ENCODE measurements at places on chromosomes 4 and X.

- DNase-seq, result no peak
These were observed 2.3 kb upstream of the MSX1 start for GRCh38 chr4:4857001-4857808.

GRCh38 chr4:8471211-8471875, 30.8 kb downstream of the TRMT44 start:
- DNase-seq, result no peak

GRCh38 chrX:70029863-70030262, 19.9 kb downstream of the AWAT2 start:
- DNase-seq, result no peak

DNA sequence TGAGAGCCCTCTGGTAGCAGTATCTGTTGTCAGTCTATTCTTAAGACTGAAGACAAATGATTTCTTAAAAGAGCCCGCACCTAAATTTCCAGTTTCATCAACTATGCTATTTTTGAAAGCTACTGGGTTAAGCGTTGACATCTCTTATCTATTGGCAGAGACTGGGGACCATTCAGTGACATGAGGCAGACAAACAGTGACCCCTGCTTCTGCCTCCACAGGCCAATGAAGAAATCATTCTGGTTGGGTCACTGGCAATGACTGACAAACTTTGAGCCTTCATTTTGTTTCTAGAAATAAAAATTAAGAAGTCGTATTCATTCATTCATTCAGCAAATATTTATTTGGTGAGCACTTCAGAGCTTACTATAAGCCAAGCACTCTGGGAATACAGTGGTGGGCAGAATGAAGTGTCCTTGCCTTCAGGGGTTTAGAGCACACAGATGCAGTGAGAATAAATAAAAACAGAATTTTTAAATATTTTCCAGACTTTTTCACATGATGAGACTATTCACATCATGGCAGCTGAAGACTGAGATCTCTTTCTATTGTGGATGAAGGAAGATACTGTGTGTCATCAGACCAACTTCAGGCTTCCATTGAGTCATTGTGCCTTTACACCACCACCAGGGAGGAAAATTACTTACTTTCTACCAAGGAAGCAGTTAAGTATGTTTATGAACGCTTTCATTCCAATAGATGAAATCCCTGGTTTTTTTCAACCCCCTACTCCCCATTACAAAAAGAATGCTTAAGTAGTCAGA, 36.0 kb downstream of the SORBS2 start:
- DNase-seq, result no peak

DNA sequence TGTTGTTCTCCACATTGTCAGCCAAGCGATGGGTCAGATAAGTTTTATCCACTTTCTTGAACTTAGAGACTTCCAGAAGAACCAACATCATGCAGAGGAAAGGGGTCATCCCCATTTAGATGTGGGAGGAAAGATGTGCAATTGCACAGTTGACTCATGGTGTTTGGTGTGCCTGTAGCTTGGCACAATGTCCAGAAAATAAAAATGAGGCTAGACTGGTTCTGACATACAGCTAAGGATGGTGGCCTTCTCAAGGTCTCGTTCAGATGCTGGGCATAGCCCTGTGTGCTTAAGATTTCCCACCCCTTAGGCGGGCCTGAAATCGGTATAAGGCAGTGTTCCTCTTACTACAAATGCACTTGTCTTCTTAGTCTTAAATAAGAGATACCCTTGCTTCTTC, 101.1 kb downstream of the PCDH7 start:
- no peak for DNase-seq

DNA sequence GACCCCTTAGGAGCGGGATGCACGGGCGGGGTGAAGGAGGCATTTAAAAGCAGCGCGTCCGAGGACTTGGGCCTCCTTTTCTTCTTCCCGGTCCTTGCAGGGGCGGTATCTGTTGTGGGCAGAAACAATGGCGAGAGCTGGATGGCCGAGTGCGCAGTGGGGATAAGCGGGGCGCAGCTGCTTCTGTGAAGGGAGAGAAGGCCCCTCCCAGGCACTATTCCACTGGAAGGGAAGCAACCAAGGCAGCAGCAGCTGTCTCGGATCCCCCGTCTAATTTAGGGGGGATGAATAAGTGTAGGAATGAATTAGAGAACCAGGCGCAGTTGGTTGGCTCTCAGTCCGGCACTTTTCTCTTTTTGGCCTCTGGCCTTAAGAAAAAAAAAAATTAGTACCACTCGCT, 995 bp downstream of the SMARCA5 start:
- no peak for DNase-seq

GRCh38 chr4:19030048-19030447, 1008.5 kb upstream of the LCORL start:
- no peak for DNase-seq

DNA sequence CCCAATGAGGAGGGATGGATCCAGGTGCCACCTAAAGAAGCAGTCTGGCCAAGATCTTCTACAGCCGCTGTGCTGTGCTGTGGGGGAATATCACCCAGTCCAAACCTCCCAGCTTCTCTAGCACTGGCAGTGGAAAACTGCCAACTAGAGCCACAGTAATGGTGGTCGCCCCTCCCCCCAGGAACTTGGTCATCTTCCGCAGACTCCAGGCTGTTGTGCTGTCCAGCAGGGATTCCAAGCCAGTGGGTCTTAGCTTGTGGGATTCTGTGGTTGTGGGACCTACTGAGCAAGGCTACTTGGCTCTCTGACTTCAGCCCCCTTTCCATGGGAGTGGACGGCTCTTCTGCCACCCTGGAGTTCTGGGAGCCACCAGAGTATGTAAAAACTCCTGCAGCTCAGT, 18.2 kb downstream of the GPRASP1 start:
- DNase-seq, result no peak

- DNase-seq, result no peak
These were observed 52.2 kb downstream of the ANK2 start for GRCh38 chr4:113101669-113102068.

DNA sequence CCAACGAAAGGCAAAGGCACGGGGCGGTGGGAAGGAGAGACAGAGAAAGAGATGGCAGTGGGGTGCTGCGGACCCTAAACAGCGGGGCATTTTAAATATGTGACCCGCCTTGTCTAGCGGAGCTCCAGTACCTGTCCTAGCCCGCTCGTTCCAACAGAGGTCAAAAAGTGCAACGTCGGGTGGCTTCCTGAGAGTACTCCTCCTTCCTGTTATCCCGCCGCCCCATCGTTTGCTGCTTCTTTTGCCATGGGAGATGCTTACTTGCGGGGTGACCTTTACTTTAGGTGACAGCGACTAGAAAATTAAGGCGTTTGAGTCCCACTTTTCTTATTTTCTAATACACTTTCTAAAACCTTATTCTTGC, 735 bp downstream of the NRK start:
- DNase-seq, result no peak

DNA sequence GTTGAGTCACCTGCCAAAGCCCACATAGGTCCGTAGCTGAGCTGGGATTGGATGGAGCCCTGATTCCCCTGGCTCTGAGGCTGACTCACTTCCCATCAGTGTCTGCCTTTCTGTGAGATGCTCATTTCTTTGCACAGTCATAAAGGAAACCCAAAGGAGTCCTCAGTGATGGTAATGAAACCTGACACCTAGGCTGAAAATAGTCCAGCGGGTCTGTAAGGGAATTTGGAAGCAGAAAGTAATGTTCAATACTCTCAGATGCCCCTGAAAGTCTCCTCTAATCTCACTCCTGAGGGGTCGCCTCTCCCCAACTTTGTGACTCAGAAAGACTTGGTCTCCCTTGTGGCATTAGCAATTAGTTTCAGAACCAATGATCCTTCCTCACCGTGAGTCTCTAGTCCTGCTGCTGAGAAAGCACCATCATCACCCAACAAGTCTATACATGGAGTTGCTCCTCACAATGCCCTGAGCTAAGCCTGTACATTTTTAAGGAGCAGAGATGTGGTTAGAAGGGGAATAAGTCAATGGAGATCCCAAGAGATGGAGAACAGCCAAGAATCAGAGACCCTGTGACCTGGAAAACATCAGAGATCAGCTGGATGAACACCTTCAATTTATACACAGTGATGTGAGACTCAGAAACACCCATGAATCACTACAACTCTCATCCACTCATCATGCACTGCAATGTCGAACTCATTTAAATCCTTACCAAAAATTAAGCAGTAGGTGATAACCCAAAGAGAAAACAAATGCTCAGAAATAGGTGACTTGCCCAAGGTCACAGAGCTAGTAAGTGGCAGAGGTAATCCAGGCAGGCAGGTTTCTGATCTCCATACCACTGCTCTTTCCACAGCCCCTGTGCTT, 219.0 kb upstream of the CPEB2 start:
- no peak for DNase-seq

- no peak for DNase-seq
These were observed 30.2 kb downstream of the ASB5 start for GRCh38 chr4:176238826-176239225.

GRCh38 chrX:151713849-151714248, 2.0 kb upstream of the FATE1 start:
- no peak for DNase-seq

- no peak for DNase-seq
These were observed 86.1 kb downstream of the USP46 start for GRCh38 chr4:52572936-52573485.

DNA sequence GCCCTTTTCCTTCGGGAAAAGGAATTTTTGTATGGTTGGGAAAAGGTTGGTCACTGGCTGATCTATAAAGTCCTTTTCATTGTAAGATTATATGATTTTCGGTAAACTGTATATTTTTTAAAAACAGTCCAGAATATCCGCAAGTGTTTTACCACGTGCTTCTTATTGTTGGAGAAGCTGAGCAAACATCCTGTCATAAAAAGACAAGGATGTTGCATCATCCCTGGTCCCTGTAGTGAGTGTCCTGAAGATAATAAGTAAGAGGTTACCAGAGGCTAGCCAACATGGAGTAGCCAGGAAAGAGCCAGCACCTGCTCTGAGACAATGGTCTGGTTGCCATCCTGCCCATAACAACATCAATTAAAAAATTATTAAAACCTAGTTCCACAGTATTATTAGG, 5.1 kb downstream of the CXCL9 start:
- DNase-seq, result no peak

DNA sequence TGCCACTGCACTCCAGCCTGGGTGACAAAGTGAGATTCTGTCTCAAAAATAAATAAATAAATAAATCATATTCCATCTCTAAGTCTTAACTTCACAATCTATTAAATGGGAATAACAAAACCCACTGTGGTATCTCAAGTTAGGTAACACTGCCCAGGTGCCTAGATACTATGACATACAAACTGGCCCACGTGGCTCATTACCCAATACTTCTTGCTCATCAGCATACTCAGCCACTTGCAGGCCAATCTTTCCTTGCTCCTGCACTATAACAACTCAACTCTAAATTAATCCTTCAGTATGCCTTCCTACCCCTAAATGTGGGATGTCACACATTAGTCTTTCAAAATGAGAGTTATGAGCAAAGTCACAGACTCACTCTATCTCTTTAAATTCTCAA, 230.1 kb downstream of the OPHN1 start:
- DNase-seq, result no peak

- no peak for DNase-seq
These were observed 222.4 kb downstream of the CRLF2 start for GRCh38 chrX:989959-990510.

DNA sequence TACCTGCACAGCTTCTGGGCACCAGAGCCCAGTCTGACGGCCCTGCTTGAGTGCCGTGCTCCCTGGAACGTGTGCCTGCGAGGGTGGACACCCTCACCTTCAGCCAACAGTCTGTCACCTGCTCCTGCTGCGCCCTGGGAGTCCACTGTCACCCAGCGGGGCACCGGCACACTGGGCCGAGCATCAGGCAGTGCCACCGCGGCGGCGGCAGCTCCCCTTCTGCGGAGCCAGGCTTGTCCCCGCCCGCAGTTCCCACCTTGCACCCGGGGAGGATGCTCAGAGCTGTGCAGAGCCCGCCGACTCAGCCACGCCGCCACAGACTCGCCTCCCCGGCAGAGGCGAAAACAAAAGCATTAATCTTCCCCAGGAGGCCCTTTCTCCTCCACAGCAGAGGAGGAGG, 86.8 kb downstream of the ABLIM2 start:
- DNase-seq, result no peak

GRCh38 chr4:18401868-18402267, 380.3 kb upstream of the LCORL start:
- no peak for DNase-seq

DNA sequence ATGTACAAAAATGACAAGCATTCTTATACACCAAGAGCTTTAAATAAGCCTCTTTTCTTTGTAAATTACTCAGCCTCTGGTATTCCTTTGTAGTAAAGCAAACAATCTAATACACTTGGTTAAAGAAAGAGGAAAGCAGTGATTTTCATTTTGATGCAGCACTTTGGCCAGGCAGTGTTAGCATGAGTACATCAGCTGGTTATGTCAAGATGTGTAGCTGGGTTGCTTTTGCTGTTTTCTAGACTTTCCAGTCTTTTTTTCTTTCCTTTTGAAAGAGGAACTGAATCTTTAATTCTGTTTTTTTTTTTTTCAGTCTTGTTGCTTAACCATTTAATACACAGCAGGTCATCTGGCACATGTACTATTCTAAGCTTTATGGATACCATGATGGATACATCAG, 167.1 kb upstream of the AADAT start:
- no peak for DNase-seq

DNA sequence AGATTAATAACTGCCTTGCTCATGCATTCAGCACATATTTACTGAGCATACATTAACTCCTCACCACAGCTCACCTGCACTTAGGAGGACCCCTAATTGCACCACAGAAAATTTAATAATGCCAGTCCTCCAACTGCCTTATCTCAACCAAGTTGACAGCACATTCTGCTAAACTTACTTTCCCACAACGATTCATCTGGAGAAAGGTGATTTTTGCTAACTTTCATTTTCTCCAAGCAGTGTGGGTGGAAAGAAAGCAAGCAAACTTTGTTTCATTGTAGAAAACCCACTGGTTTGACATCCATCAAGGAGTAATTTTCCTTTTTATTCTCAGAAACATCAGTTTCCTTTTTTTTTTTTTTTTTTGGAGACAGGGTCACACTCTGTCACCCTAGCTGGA, 49.1 kb downstream of the RASGEF1B start:
- DNase-seq, result no peak

DNA sequence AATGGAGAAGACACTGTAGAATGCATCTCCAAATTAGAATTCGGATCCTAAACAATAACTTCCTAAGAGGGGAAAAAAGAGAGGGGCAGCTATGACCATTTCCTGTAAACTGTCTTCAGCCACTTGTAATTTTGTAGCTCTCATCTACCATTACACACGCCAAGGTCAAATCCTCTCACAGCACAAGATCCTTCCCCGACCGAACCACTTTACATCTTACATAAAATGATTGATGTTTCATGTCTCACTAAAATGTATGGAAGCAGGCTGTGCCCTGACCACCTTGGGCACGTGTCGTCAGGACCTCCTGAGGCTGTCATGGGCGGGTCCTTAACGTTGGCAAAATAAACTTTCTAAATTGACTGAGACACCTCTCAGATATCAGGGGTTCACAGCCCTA, 24.1 kb upstream of the PBDC1 start:
- DNase-seq, result no peak
